NCI-H187 (cell line): ENCODE measurements at places on chromosomes 2 and 18.

- DNase-seq = no peak
Measured at GRCh38 chr2:98412751-98413458, 31.8 kb upstream of the INPP4A start.

DNA sequence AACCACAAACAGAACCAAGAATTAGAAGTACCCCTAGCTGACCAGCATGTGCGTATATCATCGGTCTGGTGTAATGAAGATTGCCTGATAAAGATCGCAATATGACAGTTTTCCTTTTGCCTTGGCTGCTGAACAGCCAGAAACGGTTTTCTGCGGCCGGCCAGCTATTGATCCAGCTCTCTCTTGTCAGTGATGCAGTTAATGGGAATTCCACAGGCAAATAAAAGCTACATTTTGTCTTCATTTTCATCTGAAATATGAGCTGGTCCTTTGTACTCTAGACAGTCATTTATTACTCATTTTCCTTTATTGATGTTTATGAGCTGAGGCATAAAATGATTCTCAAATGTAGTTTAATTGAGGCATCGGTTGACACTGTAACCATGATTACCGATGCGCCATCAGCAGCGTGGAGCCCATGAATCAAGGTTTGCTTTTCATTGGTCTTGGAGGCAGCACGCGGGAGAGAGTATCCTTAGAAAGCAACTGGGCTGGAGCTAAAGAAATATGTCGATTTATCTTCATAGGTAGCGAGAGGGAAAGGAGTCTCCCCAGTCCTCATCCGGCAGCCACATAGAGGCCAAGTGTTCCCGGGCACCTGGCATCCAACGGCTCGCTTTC, 535.2 kb downstream of the GALR1 start:
- DNase-seq = peak; percentile 78

DNA sequence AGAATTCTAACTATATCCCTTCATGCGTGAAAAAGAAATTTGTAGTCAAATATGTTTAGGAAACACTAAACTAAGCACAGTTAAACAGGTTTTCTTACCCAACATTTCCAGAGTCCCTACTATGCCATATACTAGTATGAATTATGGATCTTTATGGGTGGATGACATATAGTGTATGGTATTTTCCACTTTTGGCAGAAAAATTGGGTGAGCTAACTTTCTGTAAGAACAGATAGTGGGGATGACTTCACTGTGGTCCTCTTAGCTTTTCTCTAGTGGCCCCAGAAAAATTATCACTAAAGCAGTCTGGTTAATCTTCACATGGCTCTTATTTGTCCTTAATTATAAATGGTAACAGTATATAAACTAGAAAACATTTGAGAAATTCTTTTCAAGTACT, 240.0 kb upstream of the GULP1 start:
- DNase-seq = no peak

- DNase-seq = no peak
Measured at GRCh38 chr18:62720048-62720447, 4.7 kb downstream of the PHLPP1 start.

- no peak for DNase-seq
Measured at GRCh38 chr2:178865146-178865936, 58.1 kb upstream of the TTN start.

DNA sequence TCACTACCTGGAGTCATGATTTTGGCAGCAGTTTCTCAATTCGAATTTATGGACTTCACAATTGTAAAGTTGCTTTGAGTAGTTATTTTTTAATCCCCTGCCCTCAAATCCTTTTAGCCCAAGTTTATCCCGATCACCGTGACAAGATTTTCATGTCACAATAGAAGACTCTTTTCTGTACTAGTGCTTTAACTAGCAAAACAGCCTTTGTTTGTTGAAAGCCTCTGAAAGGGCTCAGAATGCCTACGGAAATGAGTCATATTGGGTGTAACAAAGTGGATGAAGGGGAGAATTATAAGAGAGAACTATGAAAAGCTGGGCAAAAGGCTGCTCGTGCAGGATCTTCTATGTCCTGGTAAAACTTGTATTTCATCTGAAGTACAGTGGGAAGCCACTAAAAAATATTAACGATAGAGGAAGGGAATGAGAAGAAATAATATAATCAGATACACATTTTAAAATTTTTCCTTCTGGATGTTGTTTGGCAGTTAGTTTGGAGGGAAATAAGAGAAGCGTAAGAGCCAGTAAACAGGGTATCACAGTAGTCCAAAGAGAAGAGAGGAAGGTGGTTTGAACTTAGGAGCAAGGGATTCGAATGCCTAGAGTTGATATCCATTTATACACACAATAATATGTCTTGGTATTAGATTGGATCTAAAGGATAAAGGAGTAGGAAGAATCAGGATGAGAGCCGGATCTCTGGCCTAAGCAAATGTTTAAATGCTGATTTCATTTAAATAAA, 114.9 kb downstream of the GALNT13 start:
- DNase-seq = no peak

- no peak for DNase-seq
Measured at GRCh38 chr2:215914777-215915165, 98.6 kb downstream of the MREG start.

DNA sequence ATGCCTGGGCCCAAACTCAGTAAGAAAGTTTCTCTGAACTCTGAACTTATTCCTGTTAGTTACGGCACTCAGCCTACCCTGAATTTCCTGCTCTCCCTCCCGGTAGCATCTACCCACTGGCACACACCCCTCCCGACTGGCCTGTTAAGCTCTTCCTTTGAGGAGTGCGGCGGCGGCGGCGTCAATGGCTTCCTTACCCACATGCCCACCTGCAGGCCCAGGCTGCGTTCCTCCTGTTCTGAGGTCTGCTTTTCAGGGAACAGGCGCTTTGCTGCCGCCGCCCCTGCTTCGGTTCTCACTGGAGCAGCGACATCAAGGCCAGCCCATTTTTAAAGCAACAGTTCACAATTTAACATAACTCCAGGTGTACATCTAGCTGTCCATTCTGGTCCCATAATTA, 432.4 kb downstream of the DCDC2C start:
- DNase-seq = no peak

DNA sequence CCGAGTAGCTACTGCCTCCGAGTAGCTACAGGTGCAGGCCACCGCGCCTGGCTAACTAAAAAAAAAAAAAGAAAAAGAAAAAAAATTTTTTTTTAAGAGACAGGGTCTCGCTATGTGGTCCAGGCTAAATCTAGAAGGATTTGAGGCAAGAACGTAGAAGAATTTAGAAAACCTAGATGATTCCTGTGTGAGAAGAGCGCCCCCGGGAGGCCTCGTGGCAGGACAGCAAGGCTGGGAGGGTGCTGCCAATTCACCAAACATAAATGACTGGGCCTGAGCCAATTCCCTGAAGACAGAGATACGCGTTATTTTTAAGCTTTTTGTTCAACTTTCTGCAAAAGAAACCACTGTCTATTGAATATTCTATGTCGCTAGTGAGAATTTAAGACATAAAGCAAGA, 90.1 kb upstream of the TGFA start:
- peak; percentile 39 for DNase-seq

- no peak for DNase-seq
Measured at GRCh38 chr2:230592775-230593174, 119.9 kb upstream of the CAB39 start.

GRCh38 chr18:12497296-12497695, 89.6 kb downstream of the PRELID3A start:
- no peak for DNase-seq

DNA sequence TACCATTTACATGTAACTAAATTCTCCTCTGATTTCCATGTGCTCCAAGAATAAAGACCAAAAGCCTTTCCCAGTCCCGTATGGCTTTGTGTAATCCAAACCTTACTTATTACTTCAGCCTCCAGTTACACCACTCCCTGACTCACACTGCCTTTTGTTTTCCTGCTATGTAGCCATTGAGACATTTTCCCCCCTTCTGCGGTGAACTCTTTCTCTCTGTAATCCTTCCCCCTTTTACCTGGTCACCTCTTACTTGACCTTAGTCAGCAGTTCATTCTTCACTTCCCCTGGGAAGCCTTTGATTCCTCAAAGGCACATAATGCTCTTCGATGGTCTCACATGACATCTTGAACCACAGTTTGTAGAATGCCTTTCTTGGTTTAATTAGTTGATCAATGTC, 256.0 kb upstream of the FANCL start:
- DNase-seq = no peak

DNA sequence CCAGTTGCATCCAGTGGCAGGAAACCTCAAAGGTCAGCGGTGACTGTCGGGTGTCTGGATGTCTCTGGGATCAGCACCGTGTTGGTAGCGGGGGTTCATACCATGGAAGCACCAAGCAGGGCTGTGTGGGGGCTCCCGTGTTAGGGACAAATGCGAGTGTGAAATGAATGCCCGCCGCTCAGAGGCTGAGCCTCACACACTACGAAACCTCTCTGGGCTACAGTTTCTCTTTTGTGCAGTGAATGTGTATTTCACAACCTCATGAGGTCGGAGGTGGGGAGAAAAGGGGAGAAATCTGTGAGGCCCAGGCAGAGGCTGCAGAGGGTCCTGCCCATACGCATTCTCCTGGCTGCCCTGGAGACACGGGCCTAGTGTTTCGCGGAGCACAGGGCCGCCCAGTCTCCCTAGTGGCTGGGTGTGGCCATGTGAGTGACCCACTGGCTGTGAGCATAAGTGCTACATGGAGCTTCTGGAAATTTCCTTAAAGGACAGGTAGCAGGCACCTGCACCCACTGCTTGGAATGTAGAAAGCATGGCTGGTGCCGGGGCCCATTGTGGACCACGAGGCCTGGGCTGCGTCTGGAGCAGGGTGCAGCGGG, 138.0 kb upstream of the GLI2 start:
- DNase-seq = no peak

GRCh38 chr2:158931572-158931971, 36.9 kb upstream of the TANC1 start:
- DNase-seq = no peak

GRCh38 chr2:47133046-47133445, 22.1 kb downstream of the STPG4 start:
- no peak for DNase-seq

- no peak for DNase-seq
Measured at GRCh38 chr2:64661741-64662169, 8.0 kb upstream of the SERTAD2 start.

GRCh38 chr2:24743924-24744323, 49.3 kb downstream of the PTRHD1 start:
- no peak for DNase-seq

- DNase-seq = no peak
Measured at GRCh38 chr2:84338069-84338468, 121.0 kb downstream of the SUCLG1 start.

GRCh38 chr2:14126846-14127245, 505.7 kb upstream of the LRATD1 start:
- no peak for DNase-seq

DNA sequence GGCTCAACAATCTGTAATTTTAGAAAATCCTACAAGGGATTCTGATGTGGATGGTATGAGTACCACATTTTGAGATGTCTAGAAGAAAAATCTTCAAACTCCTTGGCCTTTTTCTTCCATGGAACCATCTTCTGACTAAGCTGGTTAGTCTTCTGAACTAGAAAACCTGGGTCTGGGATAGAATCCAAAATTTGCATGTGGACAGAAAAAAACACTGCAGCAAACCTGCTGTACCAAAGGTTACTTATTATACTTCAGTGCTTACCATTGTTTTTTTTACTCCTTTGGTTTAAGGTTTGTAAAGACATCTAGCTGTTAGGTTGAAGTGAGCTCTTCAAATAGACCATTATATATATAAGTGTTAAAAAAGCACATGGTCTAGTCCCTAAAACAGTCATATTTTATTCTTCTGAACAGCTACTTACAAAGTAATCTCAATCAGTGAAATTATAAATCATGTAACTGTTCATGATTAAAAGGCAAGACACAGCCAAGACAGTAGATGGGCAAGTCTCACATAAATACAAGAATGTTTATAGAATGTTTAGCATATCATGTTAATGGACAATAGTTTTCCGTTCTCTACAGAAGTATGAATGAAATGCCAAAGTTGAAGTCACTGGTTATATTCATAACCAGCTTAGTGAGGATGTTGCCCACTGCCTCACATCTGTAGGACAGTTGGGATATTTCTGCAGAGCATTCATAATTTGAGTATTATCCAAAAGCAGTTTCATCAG, 85.5 kb downstream of the ORC4 start:
- DNase-seq = no peak

DNA sequence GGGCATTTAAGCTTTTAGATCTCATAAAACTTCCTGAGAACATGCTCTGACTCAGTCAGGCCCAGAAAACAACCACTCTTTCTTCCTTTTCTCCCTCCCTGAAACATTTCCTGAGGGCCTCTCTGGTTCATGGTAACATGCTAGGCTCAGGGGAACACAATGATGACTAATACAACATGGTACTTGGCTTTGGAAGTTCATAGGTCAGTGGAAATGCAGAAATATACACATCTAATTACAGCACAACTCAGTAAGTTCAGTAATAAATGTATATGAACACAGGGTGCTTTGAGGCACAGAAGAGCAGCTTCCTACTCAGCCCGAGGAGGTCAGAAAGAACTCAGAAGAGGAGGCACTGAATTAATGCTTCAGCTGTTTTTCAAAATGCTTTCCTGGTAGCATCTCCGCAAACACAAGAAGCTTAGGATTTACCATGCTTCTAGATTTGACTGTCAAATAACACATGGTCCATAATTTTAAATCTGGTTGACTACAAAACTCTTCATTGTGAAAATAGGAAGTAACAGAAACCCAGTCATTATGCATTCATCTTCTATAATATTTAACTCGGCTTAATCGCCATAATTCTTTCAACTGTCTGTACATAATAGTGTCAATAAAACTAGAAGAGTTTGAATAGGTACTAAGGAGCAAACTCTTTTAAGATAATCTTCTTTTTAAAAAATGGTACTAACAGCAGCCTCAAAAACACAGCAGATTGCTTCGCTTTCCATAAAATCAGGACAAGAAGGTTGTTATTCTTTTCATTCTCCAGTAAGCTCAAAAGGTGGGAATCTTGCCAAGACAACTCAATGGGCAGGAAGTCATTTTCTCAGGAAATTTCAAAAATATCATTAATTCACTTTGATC, 251.3 kb downstream of the DLGAP1 start:
- no peak for DNase-seq

GRCh38 chr2:179946810-179947615, 60.1 kb downstream of the CWC22 start:
- DNase-seq = no peak

DNA sequence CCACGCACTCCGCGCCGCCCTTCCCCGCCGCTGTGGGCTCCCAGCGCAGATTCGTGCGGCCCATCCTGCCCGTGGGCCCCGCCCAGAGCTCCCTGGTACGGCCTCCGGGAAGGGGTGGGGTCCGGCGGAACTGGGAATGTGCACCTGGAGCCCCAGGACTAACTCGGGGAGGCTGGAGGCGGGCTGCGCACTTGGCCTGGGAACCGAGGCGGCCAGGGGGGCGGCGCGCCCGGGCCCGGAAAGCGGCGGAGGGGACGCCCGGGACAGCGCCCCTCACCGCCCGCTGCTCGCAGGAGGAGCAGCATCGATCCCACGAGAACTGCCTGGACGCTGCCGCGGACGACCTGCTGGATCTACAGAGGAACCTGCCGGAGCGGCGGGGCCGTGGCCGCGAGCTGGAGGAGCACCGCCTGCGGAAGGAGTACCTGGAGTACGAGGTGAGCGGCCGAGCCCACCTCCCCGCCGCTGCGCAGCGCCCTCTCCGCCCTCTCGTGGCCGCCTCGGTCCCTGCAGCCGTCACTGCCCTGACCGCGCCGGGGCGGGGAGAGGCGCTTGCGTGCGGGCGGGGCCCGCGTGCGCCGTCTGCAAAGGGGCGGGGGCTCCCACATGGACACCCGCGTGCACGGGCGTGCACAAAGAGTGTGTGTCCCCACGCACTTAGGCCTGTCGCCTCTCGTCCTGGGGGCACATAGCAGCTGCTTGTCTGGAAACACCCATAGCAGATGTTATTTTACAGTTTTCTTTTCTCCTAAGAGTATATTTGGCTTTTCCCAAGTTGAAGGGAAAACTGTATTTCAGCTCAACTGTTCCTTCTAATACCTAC, 25.2 kb downstream of the PSD4 start:
- peak; percentile 73 for DNase-seq

- no peak for DNase-seq
Measured at GRCh38 chr18:7230626-7231349, at the start of gene LRRC30. Gene LRRC30, plus strand, starts transcription at chr18:7231089. Its CDS starts 50 bp downstream, at chr18:7231139.
